Right ventricle myocardium inferior (tissue), 1 donor: ENCODE measurements at places on chromosomes 2 and 18. TPM values are rescaled to one million over a fixed set of nuclear protein-coding genes. Genes with fewer than 3 reads are reported as not detected.

Gene CACNB4
- total RNA-seq, result 0.35 TPM

Gene DNAJC5G
- total RNA-seq, result 1.9 TPM

Gene FHOD3
- 350 TPM for total RNA-seq

DNA sequence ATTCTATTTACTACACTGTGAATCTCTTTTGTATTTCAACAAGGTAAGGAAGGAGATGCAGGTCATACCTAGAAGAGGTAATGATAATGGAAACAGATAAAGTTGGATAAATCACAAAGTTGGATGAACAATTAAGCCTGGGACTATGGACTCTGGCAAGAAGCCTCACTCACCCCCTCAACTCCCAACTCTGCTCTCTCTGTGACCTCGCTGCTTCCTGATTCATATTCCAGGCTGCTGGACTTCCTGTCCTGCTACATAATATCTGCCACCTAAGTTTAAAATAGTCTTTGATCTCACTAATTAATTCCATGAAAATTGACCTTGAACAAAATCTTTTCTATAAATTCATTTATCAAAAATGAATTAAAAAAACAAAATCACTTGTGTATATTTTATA lies 215.3 kb downstream of the CALCRL start:
- no peak for DNase-seq

DNA sequence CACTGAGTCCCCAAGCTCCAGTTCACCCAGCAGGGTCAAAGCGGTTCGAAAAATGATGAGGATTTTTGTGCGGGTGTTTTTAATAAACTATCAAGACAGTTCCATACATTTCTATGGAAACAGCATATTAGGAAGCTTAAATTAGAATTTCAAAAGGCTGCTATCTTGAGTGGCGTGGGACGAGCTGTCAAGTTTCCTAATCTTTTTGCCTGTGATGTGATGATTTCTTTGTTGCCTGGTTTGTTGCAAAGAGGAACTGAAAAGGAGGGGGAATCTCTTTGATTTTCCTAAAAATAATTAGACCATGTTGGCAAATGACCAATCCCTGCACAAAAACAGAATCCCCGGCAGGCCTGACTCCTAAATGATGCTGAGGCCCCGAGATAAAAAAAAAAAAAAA lies 66.1 kb upstream of the ATG16L1 start:
- no peak for DNase-seq

DNA sequence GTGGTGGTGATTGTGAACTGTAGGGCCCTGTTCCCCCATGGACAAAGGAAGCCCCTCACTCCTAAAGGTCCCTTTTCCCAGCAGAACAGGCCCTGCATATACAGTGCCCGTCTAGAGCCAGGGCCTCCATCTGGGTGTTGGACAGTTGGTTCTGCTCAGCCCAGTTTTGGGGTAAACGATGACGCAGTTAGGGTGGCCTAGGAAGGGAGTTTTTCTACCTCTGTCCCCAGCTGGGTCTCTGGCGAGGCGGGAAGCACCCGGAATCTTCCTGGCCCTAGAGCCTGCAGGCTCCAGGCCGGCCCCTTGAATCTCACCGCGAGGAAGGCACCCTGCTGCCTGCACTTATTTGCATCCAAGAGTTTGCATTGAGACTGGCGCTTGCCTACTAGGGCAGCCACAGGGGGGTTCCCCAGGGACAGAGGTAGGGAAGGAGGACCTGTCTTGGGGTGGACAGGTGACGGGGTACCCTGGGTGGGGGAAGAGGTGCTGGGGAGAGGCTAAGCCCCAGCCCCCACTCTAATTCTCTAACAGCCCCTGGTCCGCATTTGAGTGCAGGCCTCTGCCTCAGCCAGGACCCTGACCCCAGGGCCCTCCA lies 529 bp upstream of the MTA3 start:
- no peak for DNase-seq

DNA sequence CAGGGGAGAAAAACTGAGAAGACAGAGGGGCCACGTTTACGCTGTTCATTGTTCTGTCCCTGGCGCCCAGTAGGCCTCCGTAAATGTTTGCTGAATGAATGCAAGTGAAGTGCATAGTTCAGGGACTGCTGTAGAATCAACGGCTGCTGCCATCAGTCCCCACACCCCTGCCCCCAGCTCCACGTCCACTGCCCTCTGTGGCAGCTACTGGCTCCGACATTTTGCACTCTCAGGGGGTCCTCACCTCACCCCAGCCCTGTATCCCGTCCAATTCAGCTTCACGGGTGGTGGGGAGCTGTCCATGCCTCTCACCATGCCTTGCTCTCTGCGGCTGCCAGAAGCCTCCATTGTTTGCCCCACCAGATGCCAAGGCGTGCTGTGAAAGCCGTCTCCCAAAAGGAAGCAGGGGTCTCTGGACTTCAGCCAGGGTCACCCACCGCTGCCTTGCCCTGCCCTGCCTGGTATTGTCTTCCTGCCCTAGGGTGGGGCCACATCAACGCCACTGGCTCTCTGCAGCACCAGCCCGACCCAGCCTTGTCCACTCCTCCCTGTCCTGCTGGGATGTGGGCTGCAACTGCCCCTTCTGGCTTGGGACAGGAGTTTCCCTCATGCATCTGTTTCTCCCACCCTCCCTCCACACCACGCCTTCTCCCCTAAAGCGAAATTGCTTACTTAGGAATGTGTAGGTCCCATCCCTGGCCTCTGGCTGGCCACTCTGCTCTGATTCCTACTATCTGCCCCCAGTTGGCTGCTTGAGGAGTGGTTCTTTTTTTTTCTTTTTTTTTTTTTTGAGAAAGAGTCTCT lies 86.0 kb downstream of the RHOB start:
- no peak for DNase-seq

- no peak for DNase-seq
Observed at GRCh38 chr18:9719421-9719981, 11.4 kb downstream of the RAB31 start.

DNA sequence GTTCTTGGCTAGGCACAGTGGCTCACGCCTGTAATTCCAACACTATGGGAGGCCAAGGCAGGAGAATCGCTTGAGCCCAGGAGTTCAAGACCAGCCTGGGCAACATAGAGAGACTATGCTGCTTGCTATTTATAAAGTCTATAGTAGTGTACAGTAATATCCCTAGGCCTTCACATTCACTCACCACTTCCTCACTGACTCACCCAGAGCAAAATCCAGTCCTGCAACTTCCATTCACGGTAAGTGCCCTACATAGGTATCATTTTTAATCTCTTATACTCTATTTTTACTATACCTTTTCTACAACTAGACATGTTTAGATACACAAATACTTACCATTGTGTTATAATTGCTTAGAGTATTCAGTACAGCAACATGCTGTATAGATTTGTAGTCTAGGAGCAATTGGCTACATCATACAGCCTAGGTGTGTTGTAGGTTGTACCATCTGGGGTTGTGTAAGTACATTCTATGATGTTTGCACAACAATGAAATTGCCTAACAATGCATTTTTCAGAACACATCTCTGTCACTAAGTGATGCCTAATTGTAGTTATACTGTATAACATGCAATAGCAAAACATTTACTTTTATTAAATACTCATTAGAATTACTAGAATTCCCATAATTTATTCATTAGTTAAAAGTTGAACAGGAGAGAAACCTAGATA lies 8.8 kb downstream of the DHX57 start:
- no peak for DNase-seq
